Activated naive CD8-positive, alpha-beta T cell treated with anti-CD3 and anti-CD28 coated beads, Interleukin-2, amount 10 ng/mL, durations not matched to agents 7 days and 5 days (primary cell): ENCODE measurements at places on chromosomes 3 and 15.

GRCh38 chr15:62879770-62880169 is 162.8 kb upstream of the TPM1 start:
- no peak for DNase-seq

DNA sequence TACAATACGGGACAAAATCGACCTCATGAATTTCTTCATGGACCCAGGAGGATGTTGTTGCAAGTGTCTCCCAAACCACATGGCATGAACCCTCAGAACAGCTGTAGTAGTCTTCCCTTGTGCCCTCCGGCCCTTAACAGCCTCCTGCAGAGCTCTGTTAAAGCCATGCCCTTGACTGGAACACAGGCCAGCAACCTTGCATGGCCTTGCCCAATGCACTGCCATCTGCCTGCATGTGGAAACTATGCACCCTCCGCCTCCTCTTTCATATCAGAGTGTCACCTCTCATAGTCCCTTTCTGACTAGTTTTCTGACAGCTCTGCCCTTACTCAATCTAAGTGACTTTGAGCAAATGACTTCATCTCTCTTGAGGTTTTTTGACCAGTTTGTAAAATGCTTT is 39.4 kb upstream of the TRIM71 start:
- no peak for DNase-seq

DNA sequence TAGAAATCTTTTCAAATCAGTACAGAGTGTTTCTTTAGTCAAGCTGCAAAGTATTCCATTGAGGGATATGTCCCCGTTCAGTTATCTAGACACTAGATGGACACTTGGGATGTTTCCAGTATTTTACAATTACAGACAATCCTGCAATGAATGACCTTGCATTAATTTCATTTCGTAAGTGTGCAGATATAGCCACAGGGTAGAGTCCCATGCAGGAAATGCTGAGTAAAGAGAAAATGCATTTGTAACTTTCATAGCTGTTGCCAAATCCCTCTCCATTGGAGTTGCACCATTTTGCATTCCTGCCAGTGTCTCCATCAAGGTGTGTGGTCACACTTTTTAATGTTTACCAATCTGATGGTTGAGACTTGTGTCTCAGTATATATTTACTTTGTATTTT is 92.5 kb downstream of the LIPC start:
- DNase-seq, result no peak

GRCh38 chr3:183375787-183376186 is 52.6 kb downstream of the MCF2L2 start:
- no peak for DNase-seq
